NCI-H82 (cell line): ENCODE measurements at places on chromosomes 5 and 9.
A peak's percentile ranks its signal among the peaks of the same experiment; 100 is the strongest.

DNA sequence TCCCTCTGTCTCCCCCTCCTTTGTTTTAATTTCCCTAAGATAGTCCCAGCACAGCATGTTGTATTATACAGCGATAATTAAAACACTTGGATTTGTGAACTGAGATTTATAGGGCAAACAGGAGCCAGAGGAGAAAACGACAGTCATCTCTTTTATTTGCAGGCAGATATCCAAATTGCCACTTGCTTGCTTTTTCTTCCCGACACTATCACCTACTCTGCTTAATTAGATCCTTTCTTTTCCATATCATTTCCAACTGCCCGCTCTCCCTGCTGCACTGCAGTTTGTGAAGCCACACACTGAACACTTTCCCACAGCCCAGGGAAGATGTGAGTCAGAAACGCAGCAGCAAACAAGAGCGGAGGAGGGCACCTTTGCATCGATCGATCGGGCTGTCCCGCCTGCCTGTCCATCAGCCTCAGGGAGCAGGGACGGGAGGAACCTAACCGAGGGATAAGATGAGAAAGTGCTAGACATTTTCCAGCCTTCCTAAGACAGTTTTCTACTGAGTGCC, 35.8 kb upstream of the SPRY4 start:
- DNase-seq = no peak

DNA sequence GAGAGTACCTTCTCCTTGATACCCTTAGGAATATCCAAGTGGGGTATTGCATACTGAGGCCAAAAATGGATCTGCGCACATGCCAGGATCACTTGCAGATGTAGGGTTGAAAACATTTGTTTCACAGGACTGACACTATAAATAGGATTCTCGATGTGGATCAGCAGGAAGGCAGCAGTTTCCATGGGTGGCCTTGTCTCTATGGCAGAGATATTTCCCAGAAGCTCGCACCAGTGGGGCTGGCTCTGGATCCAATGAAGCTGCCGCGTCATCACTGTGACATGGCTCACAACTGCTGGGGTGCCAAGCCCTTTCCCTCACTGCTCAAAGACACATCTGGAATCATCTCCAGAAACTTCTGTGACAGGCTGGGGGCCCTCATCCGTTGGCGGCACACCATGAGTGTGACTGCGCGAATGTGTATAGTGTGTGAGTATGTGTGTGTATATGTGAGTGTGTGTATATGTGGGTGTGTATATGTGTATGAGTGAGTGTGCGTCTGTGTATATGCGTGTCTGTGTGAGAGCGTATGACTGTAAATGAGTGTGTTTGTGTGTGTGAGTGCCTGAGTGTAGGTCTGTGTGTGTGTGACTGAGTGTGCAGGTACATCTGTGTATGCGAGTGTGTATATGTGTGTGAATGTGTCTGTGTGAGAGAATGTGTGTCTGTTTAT, 182.5 kb downstream of the GAS1 start:
- DNase-seq = no peak

DNA sequence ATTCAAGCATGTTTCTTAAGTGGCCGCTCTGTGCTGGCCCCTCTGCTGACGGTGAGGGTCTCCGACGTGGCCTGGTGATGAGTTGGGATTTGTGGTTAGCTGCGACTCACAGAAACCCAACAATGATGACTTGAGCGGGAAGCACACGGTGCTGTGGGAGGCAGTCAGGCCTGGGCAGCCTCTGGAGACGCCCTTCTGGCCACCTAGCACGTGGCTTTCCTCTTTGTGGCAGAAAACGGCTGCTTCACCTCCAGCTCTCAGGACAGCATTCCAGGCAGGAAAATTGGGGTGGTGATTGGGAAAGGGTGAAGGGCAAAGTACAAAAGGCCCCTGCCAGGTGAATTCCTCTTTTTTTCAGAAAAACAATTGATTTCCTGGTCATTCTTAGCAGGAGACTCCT, 17.5 kb upstream of the IER5L start:
- no peak for DNase-seq

DNA sequence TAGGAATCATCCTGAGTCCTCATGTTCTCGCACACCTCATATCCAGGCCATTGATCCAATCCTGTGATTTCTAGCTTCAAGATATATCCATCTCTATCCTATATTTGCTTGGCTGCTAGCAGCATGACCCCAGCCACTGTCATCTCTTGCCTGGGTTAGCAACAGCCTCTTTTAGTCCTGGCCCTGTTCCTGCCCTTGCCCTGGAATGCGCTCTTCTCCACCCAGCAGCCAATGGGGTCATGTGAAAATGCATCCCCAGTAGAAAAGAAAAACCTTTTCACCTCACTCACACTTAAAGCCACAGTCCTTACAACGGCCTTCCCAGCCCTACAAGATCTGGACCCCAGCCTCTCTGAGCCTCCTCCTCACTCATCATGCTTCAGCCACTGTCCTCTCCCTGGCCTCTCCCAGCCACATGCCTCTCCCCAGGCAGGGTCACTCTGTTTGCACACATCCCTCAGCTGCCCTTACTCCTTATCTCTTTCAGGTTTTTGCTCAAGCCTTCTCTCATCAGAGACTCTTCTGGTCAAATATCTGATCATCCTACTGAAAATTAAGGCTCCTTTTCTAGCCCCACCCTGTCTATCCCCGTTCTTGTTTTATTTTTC, 34.3 kb upstream of the NR3C1 start:
- DNase-seq = no peak

- DNase-seq = peak; percentile 2
These were observed 34.2 kb upstream of the TRPC7 start for GRCh38 chr5:136399527-136399926.

- peak; percentile 54 for DNase-seq
These were observed 28.4 kb upstream of the GADD45G start for GRCh38 chr9:89576404-89576839.

DNA sequence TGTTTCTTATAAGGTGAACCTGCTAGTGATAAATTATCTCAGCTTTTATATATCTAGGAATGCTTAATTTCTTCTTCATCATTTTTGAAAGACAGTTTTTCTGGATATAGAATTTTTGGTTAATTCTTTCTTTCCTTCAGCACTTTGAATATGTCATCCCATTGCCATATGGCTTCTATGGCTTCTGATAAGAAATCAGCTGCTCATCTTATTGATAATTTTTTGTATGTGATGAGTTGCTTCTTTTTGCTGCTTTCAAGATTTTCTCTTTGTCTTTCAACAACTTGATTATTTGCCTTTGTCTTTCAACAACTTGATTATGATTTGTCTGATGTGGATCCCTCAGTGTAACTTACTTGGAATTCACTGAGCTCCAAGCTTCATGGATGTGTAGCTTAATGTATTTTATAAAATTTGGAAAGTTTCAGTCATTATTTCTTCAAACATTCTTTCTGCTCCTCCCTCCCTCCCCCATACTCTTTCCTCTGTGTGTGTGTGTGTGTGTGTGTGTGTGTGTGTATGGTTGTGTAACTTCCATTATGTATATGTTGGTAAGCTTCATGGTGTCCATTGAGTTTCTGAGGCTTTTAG, 243.9 kb downstream of the TLE1 start:
- no peak for DNase-seq

DNA sequence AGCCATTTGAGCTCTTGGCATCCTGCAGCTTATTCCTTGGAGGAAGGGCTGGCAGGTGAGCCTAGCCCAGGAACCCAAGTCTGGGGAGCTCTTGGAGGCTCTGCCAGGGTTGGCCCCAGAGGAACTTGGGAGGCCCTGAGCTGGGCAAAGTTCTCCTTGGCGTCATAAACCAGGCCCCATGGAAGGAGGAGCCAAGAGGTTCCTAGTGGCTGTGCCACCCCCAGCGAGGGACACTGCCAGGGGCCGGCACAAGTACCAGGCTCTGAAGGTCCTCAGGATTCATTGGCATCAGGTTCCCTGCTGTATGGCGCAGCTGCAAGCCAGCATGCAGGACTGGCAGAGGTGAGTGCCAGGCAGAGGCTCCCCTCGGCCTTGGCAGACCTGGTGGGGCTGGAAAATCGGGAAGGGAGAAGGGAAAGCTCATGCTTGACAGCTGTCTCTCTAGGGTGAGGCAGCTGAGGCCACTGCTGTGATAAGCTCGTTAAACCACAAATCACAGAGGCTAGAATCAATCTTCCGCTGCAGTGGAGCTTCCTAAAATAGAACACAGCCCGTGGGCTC, 54.6 kb upstream of the SYNPO start:
- DNase-seq = peak; percentile 75

DNA sequence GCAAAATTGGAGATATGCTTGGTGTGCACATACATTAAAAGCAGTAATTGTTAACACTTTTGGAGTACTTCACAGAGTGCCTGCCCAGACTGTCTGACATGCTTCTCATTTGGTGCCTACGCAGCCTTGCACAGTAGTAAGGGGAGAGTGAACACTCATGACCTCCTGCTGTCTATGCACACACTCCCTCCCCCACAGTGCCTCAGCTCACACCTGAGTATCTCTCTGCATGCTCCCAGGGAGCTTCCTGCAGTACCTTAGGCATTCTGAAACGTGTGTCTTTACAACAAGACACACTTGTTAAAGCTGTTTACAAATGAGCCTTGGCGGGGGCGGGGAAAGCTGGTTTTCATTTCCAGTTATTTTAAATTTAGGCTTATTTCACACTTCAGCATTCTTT, 18.0 kb downstream of the MAP3K1 start:
- peak; percentile 57 for DNase-seq

DNA sequence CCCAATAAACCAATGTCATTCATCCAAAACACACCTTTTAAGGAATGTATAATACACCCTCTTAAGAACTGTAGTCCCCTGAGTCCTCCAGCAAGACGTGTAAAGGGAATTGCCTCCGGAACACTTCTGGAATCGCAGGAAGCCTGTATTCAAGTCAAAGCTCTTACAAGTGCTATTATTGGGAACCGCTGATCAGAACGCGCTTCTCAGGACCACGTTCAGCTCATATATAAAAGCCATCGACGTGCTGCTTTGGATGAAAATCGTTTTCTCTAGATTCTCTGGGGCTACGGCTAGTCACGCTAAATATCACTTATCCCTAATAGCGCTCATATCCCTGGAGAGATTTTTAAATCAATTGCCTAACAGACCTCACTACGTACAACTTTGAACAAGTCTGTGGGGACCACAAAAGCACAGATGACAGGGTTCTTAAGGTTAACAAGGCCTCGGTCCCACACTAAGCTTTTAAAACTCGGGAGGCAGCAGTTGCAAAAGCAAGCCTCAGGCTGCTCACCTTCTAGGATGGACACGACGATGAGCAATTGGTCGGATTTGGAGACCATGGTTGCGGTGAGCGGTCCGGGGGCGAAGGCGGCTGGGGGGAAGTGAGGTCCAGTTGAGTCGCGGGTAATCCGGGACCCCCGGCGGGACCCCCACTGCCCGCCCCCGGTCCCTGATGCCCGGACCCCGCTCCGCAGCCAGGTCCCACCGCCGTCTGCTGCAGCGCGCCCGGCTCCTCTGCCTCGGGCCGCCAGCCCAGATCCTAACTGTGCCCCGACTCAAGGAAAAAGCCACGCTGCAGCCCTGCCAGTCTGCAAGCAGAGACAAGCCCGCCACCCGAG, 548 bp downstream of the CEP120 start:
- DNase-seq = peak; percentile 54

GRCh38 chr5:113546703-113547183, 33.2 kb downstream of the YTHDC2 start:
- no peak for DNase-seq

GRCh38 chr5:180157866-180158265, 51.1 kb downstream of the RASGEF1C start:
- no peak for DNase-seq

GRCh38 chr5:54021431-54022164, 288.8 kb downstream of the ARL15 start:
- DNase-seq = no peak

- no peak for DNase-seq
These were observed 22.8 kb downstream of the NDFIP1 start for GRCh38 chr5:142131394-142131793.

- DNase-seq = no peak
These were observed 1082.9 kb upstream of the SEMA6A start for GRCh38 chr5:117657541-117657940.

GRCh38 chr9:126788634-126789349, 16.0 kb upstream of the ZBTB43 start:
- DNase-seq = no peak

DNA sequence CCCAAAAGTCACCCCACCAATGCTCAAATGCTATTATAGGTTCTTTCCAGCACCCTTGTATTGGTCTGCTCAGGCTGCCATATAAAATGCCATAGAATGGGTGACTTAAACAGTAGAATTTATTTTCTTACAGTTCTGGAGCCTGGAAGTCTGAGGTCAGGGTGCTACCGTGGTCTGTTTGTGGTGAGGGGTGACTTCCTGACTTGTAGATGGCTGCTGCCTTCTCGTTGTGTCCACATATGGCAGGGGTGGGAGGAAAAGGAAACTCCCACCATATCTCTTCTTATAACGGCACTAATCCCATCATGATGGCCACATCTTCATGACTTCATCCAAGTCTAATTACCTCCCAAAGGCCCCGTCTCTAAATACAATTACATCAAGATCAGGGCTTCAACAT, 257.8 kb upstream of the TARS1 start:
- peak; percentile 14 for DNase-seq

GRCh38 chr9:34377404-34377746, 677 bp upstream of the MYORG start:
- no peak for DNase-seq

DNA sequence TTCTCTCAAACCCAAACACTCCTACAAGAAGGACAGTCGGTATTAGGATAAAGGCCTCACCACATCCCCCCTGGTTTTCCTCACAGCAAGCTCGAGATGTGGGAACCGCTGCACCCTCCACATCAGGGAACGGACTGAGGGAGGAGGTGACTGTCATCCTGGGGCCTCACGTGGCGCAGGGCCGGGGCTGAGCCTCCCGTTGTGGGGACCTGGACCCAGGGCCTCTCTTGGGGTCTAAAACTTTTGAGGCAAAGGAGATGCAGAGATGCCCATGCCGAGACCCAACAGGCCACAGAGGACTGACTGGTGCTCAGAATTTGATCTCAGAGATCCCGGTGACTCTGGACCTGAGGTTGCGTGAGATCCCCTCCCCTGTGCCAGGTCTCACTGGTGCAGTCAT, 72.7 kb downstream of the MRPL36 start:
- DNase-seq = no peak
